ENCODE measurements at places on chromosomes 5 and 9.

- DNase-seq, result no peak
Observed at GRCh38 chr9:125920402-125920801, 173.2 kb downstream of the PBX3 start.

- DNase-seq, result no peak
Observed at GRCh38 chr5:6885581-6885980, 172.3 kb downstream of the TENT4A start.

DNA sequence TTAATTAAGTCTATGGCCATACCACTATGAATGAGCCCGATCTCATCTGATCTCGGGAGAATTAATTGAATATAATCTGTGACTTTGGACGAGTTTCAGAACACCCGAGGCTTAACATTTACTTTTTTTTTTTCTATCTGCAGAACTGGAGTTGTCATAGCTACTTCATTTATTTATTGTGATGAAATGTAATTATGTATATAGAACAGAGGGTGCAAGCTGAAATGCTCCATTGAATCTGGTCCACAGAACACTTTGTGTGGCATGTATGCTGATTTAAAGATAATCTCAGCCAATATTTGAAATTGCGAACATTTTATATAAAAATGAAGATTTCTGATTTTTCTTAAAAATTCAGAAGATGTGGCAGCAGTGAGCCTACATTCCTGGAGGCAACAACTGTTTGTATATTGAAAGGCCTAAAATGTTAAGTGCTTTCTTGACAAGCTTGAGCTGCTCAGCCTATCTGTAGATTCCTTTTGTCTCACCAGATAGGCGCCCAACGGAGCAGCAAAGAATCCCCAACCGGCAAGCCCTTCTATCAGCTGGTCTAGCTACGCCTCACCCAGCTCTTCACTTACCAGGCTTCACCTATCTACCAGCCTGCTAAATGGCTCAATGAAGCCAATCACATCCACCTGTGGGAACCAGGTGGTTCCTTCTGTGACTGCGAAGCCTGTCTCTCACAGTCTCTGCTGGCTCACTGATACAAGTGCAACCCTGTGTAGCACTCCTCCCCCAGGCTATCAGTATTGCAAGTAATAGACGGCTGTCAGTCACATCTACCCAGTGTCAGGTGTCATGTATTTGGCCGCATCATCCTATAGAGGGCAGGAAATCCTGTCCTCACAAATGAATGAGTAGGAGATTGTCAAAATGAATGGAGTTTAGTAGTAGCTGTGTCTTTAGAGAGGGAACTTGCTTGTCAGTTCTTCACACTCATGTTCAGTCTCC, 170.6 kb upstream of the MRPS30 start:
- DNase-seq, result no peak

GRCh38 chr5:173789031-173789920, 98.9 kb upstream of the CPEB4 start:
- no peak for DNase-seq

- no peak for DNase-seq
Observed at GRCh38 chr9:114026335-114026734, 51.8 kb downstream of the AMBP start.
